ENCODE measurements at places on chromosomes 2 and 18.

DNA sequence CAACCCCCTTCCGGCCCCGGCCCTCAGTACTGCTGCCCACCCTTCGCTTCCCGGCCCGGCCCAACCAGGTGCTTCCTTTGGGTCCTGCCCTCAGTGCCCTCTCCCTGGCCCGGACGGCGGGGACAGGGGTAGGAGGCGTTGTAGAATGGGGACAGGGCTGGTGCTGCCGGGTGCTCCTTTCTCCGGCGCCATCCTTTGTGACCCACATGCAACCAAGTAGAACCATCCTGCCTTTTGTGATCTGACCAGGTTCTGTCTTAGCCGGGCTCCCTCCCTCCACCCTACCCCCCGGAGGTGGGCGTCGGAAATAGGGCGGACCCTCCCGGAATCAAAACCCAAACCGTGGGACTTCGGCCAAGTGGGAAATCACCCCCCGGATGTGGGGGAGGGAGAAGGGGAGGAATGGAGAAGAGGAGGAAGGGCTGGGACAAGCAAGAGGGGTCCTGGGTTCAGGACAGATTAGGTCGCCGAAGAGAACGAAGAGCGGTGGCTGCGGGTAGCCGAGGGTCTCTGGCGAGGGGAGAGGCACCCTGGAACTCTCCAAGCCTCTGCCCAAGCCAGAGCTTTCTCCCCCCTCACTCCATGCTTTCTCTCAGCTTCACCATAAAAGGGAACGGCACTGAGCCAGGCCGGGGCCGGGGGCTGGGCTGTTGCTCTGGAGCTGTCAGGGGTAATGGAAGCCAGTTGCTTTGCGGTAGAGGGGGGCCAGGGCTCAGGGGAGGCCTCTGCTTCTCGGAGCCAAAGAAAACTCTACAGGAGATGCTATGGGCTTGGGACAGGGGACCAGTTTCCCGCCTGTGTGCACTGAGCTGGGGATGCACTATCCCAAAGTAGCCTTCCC is 756 bp upstream of the OST4 start:
- peak; percentile 90 for DNase-seq

DNA sequence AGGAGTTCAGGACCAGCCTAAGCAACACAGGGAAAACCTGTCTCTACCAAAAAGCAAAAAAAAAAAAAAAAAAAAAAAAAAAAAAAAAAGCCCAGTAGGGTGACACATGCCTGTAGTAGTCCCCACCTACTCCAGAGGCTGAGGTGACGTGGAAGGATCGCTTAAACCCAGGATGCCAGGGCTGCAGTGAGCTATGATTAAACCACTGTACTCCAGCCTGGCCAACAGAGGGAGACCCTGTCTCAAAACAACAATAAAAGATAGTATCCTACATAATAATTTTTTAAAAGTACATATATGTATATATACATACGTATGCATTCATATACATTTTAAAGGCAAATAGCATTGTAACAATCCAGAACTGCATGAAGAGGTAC is 51.7 kb downstream of the SOS1 start:
- DNase-seq: no peak

GRCh38 chr2:24045511-24046508 is 1.4 kb downstream of the WDCP start:
- DNase-seq: no peak

DNA sequence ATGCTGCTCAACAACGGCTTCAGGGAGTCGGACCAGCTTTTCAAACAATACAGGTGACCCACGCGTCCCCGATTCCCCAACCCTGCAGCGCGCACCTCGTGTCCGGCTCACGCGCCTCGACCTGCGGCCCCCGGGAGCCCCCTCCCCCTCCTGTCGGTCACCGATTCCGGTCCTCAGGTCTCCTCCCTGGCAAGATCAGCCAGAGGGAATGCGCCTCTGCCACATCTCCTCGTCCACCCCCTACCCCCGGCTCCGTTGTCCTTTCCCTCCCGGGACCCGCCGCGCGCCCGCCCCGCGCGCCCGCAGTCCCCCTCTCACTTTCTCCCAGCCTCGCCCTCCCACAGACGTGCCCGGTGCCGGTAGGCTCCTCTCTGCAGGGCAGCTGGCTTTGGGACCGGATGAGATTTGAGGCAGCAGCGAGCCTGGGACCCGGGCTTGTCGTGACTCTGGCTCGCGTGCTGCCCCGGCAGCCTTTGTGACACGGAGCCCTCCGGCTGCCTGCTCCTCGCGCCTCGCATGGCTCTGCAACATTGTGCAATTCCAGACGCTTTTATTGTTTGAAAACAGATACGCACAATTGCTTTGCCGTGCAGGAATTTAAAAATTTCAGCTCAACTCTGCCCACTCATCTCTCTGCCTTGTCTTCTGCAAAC is 558 bp downstream of the TTC39C start:
- peak; percentile 84 for DNase-seq

GRCh38 chr2:50513724-50514123 is 518.2 kb downstream of the NRXN1 start:
- no peak for DNase-seq

GRCh38 chr2:201795607-201796477 is 10.5 kb upstream of the CDK15 start:
- DNase-seq: no peak

GRCh38 chr2:43360137-43360536 is 133.7 kb upstream of the ZFP36L2 start:
- no peak for DNase-seq

DNA sequence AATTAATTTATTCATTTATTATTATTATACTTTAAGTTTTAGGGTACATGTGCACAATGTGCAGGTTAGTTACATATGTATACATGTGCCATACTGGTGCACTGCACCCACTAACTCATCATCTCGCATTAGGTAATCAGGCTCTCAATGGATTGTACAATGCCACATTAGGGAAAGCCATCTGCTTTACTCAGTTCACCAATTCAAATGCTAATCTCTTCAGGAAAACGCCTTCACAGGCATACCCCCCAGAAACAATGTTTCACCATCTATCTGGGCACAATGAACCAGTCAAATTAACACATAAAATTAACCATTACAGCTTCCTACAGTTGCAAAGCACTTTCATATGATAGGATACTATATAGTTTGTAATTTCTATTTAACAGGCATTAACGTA is 84.8 kb upstream of the DNAJC10 start:
- no peak for DNase-seq

GRCh38 chr2:56647997-56648396 is 464.2 kb downstream of the CCDC85A start:
- no peak for DNase-seq

DNA sequence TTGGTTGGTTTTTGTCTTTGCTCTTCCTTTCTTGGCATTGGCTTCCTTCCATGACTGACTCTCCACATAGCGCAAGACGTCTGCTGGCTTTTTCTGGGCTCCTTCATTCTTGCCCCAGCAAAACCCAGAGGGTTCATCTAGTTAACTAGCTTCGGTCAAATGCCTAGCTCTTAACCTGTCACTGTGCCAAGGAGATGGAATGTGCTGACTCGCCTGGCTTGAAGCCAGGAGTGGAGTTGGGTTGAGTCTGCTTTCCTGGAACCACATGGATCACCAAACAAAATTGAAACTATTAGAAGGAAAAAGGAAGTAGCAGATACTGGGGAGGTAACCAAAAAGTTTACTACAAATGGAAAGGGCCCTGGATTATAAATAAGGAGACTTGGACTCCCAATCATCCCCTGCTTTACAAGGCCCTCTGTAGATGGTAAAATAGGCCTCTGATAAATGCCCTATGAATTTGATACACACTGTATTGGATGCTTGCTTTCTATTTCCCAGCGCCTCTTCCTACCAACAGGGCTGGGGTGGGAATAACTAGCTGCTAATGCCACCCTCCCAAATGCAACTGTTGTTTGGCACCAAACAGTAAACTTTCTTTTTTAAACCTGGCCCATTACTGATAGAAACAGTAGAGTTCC is 11.3 kb downstream of the MALT1 start:
- DNase-seq: no peak

DNA sequence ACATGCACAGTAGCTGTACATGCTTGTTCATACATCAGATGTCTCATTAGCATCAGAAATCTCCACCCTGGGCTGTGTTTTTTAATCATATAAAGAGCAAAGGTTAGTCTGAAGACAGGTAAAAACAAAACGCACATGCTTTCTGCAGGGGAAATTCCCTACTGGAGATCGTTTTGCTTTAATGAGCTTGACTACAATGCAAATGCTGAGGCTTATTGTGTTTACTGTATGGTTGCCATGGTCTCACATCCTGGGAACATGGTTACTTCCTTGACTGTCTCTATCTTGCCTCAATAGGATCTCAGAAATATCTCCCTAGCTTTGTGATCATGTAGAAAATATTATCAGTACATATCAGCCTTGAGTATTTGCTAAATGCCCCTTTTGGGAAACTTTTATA is 336.5 kb upstream of the TFPI start:
- DNase-seq: no peak

GRCh38 chr2:2702385-2702784 is 371.3 kb upstream of the MYT1L start:
- DNase-seq: no peak

DNA sequence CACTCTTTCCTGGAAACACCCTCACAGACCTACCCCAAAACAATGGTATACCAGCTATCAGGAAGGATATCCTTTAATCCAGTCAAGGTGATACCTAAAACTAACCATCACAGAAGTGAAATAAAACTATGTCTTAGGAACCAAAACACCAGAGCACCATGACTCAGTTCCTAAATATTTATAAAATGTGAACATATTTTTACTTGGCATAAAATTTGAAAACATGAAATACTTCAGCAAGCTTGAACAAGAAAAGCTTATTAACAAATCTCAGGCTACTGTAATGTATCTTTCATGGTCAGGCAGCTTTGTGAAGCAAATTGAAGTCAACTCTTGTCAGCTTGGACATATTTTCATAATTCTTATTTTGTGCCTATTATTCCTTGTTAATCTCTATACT is 440.8 kb upstream of the CDH20 start:
- no peak for DNase-seq

GRCh38 chr2:128498589-128498988 is 179.9 kb upstream of the HS6ST1 start:
- no peak for DNase-seq

- DNase-seq: no peak
Measured at GRCh38 chr2:96890726-96891385, 21.0 kb upstream of the SEMA4C start.

DNA sequence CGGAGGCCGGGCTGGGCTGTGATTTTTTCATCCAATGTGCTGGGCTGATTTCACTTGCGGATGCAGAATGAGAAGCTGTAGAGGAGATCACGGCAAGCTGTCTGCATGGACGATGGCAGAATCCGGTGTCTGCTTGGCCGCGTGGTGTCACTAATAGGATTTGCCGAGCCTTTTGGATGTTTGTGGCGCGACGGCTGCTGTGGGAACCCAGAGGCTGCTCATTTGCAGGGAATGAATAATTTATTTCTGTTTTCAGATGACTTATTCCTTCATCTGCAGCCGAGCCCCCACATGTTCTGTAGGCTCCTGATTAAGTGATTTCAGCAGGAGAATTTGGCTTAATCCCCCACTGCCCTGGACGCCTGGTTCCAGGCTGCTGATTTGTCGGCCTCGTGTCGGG is 62.6 kb downstream of the ODC1 start:
- DNase-seq: no peak

DNA sequence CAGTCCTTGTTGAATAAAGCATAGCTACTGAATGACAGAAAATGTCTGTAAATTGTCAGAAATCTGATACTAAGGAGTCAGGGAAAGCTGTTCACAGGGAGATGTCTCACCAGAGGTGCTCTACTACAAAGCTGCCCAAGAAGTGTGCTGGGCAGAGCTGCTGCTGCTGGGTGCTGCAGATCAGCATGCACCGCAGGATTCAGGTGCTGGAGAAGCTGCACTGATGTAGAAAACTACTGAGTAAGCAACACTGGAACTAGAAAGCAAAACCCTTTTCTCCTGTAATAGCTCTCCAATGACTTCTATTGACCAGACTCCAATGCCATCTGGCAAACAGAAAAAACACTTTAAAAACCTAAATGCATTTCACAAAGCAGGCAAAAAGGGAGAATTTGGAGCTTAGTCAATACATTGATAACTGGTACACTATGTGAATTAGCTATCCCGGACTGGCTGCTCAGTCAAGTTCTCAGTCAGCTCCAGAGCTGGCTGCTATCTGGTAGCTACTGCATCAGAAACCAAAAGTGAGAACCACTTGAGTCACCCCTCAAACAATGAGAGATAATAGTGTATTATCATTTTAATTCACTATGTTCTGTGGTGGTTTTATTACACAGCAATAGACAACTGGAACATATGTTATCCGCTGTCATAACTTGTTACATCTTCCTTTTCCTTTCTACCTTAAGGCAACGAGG is 493.1 kb downstream of the CPS1 start:
- DNase-seq: no peak

GRCh38 chr2:217208867-217209266 is 349.0 kb upstream of the TNP1 start:
- no peak for DNase-seq

GRCh38 chr2:219177552-219178376 is at the start of gene RETREG2:
Gene RETREG2, plus strand, starts transcription at chr2:219178275. Its CDS starts 78 bp downstream, at chr2:219178353.
- DNase-seq: peak; percentile 95

- DNase-seq: no peak
Measured at GRCh38 chr2:206647985-206648384, 5.7 kb downstream of the FAM237A start.

- no peak for DNase-seq
Measured at GRCh38 chr2:102346381-102347130, 9.0 kb upstream of the IL18R1 start.

DNA sequence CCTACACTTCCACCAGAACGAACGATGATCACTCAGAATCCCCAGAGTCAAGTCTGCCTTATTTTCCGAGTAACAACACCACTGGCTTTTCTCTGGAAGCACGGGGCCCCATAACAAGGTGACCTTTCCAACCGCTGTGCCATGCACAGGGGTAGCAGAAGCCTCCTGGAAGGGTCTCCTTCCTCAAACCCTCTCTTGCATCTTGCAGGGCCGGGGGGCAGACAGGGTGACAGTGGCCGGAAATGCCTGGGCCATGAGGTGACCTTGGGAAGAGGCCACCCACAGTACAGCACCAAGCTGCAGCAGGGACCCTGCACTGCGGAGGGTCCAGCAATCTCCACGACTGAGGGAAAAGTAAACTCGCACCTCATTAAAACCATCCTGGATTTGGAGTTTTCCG is 108.5 kb downstream of the PXDN start:
- DNase-seq: peak; percentile 50

- DNase-seq: no peak
Measured at GRCh38 chr2:172083628-172084394, 1.5 kb upstream of the DLX1 start.

DNA sequence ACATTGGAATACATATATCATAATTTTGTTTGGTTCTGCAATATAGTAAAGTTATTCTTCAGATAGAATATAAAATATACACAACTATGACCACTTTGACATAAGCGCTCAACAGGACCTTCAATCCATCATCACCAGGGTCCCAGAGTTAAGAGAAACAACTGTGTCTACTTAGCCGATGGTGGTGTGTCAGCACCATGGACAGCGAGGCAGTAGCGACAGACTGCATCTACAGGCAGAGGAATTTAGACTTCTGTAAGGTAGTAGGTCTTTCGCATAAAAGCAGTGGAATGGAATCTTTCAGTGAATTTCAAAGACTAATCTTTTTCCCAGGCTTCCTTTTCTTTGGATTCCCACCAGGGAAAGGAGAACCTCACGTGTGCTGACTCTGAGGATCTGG is 20.5 kb upstream of the LRPPRC start:
- DNase-seq: peak; percentile 69

GRCh38 chr2:240785424-240786335 is 34.3 kb downstream of the KIF1A start:
- no peak for DNase-seq

Measured in left forelimb (tissue), 1 donor.